ENCODE measurements at places on chromosomes 6 and 20.

GRCh38 chr20:7629880-7630279, 310.4 kb downstream of the HAO1 start:
- DNase-seq, result no peak

DNA sequence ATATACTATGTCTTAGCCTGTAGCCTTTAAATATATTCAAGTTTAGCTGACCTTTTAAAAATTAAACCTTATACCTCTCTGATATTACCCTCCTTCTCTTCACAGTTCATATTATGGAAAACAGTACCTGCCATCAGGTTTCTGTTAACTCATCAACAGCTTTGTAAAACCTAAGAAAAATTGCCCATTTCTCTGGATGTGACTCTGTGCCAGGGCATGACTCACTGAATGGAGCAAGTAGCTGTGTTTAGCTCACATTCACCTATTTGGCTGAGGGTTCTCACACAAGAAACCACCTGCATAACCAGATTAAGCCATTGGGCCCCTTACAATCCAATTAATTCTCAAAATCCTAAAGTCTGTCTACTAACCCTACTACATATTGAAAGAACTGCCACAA, 678.8 kb upstream of the MARCKS start:
- DNase-seq, result no peak

DNA sequence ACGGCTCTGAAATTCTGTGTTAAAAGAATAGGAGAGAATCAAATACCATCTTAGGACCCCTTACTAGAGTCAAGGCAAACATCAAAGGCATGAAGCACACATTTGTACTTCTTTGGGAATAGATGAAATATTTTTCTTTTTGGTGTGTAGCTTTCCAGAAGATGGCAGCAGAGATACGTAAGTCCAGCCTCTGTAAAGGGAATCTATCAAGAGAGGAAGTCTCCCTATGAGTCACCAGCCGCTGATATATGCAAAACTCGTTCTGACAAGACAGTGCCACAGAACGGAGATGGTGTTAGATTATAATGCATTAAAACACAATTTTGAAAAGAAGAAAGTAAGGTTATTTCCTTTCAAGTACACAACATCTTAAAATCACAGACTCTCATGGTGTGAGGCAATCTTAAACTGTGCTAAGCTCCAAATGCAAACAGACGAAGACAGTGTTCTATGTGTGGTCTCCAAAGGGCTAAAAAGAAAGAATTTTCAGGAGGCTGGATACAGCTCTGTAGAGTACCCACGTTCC, 120.0 kb upstream of the AGPAT4 start:
- DNase-seq, result peak; percentile 81

DNA sequence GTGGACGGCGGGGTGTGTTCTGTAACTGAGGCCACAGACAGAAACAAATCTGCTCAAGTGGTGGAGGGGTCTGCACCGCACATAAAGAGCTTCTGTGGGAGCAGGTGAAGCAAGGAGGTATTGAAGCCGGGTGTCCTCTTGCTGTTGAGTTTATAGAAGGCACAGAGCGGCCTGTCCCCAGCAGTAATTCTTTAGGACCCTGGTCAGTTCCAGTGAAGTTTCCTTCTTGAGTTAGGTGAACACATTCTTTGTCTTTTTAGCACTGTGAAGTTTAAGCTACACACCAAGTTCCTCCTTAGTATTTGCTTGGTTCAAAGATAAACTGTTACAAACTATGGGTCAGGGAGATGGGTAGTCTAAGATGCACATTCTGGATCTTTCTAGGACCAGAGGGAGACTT, 6.1 kb downstream of the PRDM1 start:
- DNase-seq, result no peak

DNA sequence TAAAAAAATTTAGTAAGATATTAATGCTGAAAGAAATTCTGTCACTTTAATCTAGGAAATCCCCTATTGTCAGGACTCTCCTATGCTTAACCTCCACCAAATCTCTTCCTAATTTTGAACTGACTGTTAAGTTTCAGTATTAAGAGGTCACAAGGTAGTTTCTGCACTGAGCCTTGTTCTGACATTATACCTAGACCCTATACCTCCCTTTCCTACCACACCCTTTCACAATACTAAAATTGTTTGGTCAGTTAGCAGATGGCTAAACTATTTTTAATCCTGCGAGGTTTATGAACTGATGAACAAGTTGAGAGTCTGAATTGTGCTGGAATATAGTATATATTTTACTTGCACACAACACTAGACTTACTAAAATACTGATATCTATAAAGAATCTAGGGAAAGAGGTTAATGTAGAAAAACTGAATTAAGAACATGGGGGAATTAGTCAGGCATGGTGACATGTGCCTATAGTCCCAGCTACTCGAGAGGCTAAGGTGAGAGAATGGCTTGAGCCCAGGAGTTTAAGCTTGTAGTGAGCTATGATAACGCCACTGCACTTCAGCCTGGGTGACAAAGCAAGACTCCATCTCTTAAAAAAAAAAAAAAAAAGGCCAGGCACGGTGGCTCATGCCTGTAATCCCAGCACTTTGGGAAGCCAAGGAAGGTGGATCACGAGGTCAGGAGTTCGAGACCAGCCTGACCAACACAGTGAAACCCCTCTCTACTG, 51.5 kb downstream of the HBS1L start:
- DNase-seq, result no peak

GRCh38 chr6:75880305-75880704, 131.3 kb downstream of the MYO6 start:
- no peak for DNase-seq

GRCh38 chr20:62361799-62362589, 5.1 kb downstream of the LAMA5 start:
- DNase-seq, result no peak

- DNase-seq, result no peak
Observed at GRCh38 chr6:136039185-136039584, 187.7 kb downstream of the PDE7B start.

DNA sequence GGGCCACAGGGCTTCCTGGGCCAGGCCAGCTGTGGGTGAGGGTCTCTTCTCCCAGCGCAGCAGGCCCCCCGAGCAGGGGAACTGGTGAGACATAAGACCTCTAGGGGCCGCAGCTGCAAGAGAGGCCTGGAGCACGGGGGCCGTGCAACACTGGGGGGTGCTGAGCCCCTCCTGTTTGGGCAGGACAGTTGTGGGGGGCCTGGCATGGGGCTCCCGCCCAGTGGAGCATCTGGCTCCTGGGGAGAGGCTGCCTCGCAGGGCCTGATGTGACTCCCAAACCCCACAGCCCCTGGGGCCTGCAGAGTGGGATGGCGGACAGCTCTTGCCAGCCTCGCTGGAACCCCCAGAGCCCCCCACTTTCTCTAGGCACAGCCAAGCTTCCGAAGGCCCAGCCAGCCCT, 16.9 kb upstream of the GATA5 start:
- no peak for DNase-seq

- DNase-seq, result no peak
Observed at GRCh38 chr6:118223316-118223715, 316.3 kb downstream of the SLC35F1 start.

GRCh38 chr6:43005844-43006243, 7.9 kb downstream of the MEA1 start:
- DNase-seq, result no peak

Data from activated naive CD4-positive, alpha-beta T cell treated with anti-CD3 and anti-CD28 coated beads for 36 hours (primary cell).